ENCODE measurements at places on chromosomes 4 and X.

DNA sequence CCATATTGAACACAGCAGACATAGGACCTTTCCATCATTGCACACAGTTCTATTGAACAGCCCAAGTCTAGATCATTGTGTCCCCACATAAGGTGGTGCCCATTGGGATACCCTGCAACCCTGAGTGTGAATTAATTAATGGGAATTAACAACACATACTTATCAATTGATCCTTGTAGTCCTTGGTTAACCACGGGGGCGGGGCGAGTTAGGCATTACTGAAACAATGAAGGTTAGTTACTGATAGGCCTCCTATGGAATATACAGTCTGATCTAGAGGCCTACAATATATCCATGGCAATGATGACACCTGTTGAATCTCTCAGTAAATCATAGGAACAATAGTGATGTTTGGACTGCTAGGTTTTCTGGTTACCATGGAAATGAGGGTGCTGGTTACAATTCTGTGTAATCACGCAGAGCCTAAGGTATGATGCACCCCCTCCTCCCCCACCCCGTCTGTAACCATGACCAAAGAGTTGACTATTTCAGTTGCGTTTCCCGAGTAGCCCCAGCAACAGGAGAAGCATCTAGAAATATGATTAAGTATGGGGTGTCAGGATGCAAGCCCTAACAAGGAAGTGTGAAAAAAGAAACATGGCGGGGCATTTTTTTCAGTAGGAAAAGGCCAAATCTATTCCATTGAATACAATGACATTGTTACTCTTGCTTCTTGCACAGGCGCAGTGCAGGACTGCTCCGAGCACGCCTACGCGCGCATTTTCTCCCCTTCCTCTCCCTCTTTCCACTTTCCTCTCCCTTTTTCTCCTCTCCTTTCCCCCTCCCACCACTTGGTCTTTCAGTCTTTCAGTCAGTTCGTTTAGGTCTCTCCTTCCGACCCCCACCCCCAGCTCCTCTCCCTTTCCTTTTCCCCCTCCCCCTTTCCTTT, 677 bp upstream of the NONO start:
- peak; percentile 12 for DNase-seq

- no peak for DNase-seq
Measured at GRCh38 chrX:54564936-54565335, 34.9 kb downstream of the GNL3L start.

GRCh38 chr4:128802680-128803628, 6.5 kb upstream of the JADE1 start:
- DNase-seq, result no peak

GRCh38 chrX:40116925-40117324, 19.2 kb upstream of the BCOR start:
- no peak for DNase-seq

- peak; percentile 51 for DNase-seq
Measured at GRCh38 chr4:156970501-156971164, 966 bp downstream of the PDGFC start.

- no peak for DNase-seq
Measured at GRCh38 chr4:132691668-132692067, 457.4 kb upstream of the PCDH10 start.

GRCh38 chrX:44343412-44344141, at the start of gene EFHC2:
Gene EFHC2, minus strand, starts transcription at chrX:44343672. Its CDS starts 84 bp downstream, at chrX:44343588.
- peak; percentile 30 for DNase-seq

GRCh38 chr4:147175460-147176025, 229.9 kb upstream of the TTC29 start:
- DNase-seq, result no peak

GRCh38 chr4:13539047-13539618, 5.2 kb downstream of the NKX3-2 start:
- no peak for DNase-seq

GRCh38 chr4:25956260-25956659, 42.2 kb downstream of the SMIM20 start:
- no peak for DNase-seq

GRCh38 chrX:47571215-47571614, 10.2 kb downstream of the ARAF start:
- no peak for DNase-seq

Measured in left colon (tissue), 2 donors.